ENCODE measurements at places on chromosomes 7 and 10.

GRCh38 chr7:107940951-107941350 is 50.0 kb downstream of the DLD start:
- no peak for DNase-seq

DNA sequence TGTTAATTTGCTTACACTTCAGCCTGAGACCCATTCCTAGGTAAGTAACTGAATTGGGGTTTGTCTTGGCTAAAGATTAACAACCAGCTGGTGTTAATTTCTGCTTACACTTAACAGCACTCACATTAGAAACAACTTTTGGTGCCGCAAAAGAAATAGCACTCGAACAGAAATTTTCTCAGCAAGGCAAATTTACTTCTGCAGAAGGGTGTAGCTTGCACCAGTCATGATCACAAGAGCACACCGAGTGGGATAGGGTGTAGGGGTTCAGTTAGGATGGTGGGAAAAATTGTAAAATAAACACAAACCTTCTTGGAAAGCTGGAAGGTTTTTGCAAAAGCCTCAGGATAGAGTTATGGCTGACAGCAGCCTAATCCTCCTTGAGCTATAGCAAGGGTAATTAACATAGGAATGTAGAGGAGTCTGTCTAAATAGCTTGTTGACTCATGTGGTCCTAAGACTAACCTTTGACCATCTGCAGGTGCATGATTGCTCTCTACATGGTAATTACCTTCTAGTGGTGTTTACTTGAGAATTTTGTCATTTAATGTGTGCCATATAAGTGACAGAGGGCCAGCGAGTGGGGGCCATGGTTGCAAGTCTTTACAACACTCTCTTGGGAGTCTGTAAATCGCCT is 67.8 kb upstream of the CDK13 start:
- no peak for DNase-seq

DNA sequence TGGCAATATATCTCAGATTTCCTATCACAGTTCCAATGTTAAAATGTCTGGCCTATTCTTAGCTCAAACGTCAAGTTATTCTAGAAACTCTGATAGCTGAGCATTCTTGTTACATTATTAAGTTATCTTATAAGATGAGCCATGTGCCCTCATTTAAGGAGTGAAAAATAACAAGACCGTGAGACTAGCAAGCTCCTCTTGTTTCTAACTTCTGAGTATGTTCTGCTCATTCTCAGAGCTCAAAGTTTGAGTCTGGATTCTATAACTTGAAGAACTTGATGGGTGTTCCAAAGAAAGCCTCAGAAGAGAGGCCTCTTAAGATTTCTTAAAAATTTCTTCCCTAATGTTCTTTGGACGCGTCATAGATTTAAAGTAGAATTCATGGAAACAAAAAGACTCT is 215.2 kb downstream of the HTR7 start:
- no peak for DNase-seq

GRCh38 chr10:103090911-103091310 is 102.2 kb downstream of the NT5C2 start:
- no peak for DNase-seq

DNA sequence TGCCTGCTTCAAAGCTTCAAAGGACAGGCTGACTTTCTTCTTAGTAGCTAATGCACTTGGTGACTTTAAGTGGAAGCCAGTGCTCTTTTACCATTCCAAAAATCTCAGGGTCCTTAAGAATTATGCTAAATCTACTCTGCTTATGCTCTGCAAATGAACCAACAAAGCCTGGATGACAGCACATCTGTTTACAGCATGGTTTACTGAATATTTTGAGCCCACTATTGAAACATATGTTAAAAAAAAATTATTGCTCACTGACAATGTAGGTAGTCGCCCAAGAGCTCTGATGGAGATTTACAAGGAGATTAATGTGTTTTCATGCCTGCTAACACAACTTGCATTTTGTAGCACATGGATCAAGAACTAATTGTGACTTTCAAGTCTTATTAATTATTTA is 258.2 kb upstream of the HGF start:
- no peak for DNase-seq

- no peak for DNase-seq
Observed at GRCh38 chr7:16028636-16029035, 342.2 kb upstream of the MEOX2 start.

- DNase-seq, result no peak
Observed at GRCh38 chr10:25725917-25726716, 207.9 kb upstream of the MYO3A start.

DNA sequence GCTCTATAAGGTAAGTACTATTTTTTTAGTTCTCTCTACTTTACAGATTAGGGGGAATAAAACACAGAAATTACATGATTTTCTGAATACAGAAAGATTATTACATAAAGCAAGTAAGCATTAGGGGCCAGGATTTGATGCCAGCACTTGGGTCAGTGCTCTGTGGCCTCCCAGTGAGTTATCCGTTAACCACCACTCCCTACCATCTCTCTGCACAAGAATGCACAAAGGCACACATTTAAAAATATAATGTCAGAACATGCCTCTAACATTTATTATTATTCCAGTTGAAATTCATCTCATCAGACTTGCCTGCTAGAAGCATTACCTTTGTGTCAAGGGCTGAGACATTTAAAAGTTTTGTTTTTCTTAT is 59.0 kb downstream of the MET start:
- no peak for DNase-seq

GRCh38 chr10:72784551-72785351 is 92.8 kb downstream of the MCU start:
- no peak for DNase-seq

DNA sequence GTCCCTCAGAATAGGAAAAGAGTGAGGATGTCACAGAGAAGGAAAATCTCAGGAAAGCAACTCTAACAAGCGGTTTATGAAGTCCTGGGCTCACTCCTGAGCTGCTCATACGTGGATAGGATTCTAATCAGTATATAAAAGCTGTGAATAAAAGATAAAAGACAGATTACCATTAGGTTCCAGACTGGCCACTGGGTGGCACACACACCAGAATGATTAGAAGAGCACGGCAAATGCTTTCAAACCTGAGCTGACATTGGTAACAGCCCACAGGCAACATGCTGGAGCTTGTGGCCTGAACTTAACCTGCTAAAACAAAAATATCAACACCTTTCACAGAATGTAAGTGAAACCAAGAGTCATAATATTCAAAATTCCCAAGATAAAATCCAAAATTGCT is 370.8 kb downstream of the GRID1 start:
- peak; percentile 4 for DNase-seq

DNA sequence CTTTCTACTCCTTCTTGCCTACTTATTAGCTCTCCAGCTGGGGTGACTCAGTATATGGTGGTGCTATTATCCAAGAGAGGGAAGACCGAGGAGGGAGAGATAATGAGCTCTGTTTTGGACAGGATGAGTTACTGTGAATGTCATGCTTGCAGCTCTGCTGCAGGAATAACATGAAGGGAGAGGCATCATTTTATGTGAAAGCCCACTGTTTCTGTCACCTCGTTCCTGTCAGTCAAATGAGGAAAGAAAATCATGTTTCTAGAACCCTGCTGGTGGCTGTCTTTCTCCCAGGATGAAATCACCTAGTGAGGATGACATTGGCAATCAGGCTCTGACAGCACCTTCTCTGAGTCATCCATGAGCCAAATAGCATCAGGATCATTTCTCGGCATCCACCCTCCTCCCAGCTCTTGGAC is 1291.6 kb upstream of the AUTS2 start:
- no peak for DNase-seq

GRCh38 chr7:101953248-101953819 is 135.9 kb downstream of the CUX1 start:
- DNase-seq, result no peak

- DNase-seq, result no peak
Observed at GRCh38 chr10:71765176-71765904, 8.0 kb downstream of the VSIR start.

DNA sequence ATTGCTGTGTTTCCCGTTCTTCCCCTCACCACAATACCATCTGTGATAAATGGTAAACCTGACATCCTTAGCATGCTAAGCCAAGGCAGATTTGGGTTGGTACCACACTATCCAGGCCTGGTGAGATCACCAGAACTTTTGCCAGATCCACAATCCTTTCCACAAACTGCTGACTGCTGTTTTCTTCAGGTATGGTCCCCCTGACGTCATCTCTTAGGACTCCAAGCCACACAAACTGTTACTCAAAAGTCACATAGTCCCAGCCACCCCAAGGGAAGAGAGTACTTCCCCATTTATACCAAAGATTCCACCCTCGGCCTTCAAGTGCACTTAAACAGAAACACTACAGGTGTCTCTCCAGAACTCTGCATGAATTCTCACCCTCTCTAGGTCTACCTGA is 34.8 kb downstream of the SLC25A13 start:
- DNase-seq, result no peak

DNA sequence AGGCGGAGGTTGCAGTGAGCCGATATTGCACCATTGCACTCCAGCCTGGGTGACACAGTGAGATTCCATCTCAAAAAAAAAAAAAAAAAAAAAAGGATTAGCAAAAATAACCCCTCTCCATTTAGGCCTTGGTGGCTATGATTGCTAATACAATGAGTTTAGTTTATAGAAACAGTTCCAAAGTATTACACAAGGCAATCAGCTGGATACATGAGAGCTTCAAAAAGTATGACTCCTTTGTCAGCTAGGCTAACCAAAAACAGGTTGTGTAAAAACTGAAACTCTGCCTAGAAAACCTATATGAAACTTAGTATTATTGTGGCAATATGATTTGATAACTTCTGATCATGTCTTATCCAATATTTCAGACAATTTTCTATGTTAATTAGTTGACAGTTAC is 57.2 kb downstream of the SUGCT start:
- DNase-seq, result no peak

GRCh38 chr7:21154614-21155013 is 273.3 kb upstream of the SP4 start:
- DNase-seq, result no peak

DNA sequence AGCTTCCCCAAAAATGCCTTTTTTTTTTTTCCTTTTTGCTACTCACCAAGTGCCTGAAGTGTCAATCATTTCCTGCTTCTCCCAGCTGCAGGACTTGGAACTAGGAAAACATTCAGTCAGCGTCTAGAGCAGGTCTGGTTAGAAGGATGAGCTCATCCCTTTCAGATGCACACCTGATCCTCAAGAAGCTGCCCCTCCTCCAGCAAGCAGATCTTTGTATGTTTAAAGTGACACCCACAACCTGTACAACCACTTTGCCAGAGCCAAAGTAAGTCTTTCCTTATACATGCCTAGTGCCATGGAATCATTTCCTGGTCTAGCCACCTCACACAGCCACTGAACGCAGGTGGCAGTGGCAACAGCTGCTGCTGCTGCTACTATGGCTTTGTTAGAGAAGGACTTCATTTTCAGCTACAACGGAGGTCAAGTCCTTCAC is 10.4 kb upstream of the USP54 start:
- no peak for DNase-seq

DNA sequence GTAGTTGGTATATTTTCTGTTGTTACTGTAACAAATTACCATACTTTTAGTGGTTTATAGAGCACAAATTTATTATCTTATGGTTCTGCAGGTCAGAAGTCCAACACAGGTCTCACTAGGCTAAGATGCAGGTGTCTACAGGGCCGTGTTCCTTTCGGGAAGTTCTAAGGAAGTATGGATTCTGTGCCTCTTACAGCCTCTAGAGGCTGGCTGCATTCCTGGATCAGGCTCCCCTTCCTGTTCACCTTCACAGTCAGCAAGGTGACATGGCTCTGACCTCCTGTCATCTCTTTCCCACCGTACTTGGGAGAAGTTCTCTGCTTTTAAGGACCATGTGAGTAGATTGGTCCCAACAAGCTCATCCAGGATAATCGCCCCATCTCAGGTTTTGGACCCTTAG is 37.3 kb downstream of the BMPR1A start:
- no peak for DNase-seq

- DNase-seq, result no peak
Observed at GRCh38 chr10:12050528-12050927, 7.9 kb upstream of the UPF2 start.

DNA sequence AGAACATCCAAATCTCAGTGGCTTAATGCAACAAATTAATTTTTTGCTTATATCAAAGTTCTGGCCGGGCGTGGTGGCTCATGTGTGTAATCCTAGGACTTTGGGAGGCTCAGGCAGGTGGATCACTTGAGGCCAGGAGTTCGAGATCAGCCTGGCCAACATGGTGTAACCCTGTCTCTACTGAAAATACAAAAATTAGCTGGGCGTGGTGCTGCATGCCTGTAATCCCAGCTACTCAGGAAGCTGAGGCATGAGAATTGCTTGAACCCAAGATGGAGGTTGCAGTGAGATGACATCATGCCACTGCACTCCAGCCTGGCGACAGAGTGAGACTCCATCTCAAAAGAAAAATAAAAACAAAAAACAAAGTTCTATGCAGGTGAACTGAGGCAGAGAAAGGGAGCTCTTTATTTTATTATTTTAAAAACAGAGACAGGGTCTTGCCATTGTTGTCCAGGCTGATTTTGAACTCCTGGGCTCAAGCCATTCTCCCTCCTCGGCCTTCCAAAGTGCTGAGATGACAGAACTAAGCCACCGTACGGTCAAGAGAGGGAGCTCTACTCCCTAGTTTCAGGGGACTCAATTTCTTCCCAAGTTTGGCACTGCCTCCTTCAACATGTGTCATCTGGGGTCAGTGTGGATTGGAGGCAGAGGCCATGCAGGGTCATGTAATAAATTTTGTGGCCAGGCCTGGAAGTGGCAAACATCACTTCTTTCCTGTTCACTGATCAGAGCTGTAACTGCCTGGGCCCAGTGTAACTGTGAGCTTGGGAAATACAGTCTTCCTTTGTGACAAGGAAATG is 2.4 kb downstream of the ADCK2 start:
- DNase-seq, result no peak

DNA sequence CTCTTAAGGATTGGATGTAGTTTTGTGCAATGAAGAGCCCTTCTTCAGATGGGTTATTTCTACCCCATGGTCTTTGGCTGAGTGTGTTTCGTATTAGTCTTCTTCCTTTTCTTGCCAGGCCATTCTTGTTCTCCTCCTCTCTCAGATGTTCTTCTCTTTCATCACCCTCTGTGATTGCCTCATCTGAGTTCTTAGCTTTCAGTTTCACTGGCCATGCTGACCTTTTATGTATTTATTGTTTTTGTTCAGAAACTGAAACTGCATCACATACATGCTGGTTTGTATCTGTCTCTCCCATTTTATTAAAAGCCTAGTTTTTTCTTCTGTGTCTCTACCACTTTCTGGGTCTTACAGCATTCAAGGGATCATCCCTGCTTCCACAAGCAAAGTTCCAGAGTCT is 21.7 kb upstream of the PCGF5 start:
- no peak for DNase-seq

- no peak for DNase-seq
Observed at GRCh38 chr10:58782876-58783851, 270.5 kb downstream of the BICC1 start.

- DNase-seq, result no peak
Observed at GRCh38 chr10:70093335-70093944, 39.2 kb downstream of the AIFM2 start.

- no peak for DNase-seq
Observed at GRCh38 chr10:75450644-75451640, 19.5 kb downstream of the LRMDA start.

DNA sequence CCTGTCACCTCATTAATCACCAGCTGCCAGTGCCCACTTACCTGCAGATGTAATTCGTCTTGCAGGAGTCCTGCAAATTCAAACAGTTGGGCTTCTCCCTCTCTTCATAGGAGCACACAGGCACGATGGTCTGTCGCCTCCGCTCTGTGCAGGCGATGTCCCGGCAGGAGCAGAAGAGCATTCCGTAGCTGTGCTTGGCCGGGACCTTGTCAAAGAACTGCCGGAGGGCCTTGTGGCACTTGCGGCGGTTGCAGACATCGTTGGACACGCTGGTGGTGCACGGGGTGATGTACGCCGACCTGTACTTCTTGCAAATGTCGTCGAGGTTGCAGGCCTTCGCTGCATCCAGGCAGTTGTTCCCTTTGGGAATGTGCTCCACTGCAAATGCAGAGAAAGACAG is 147.8 kb downstream of the GFRA1 start:
- no peak for DNase-seq

- DNase-seq, result no peak
Observed at GRCh38 chr7:121138262-121138933, 149.9 kb downstream of the CPED1 start.
